ENCODE measurements at places on chromosomes 16 and 17. TPM values are rescaled to one million over a fixed set of nuclear protein-coding genes. Genes with fewer than 3 reads are reported as not detected.
A peak's percentile ranks its signal among the peaks of the same experiment; 100 is the strongest.

- no peak for DNase-seq
Observed at GRCh38 chr16:88616736-88617135, 21.6 kb upstream of the IL17C start.

DNA sequence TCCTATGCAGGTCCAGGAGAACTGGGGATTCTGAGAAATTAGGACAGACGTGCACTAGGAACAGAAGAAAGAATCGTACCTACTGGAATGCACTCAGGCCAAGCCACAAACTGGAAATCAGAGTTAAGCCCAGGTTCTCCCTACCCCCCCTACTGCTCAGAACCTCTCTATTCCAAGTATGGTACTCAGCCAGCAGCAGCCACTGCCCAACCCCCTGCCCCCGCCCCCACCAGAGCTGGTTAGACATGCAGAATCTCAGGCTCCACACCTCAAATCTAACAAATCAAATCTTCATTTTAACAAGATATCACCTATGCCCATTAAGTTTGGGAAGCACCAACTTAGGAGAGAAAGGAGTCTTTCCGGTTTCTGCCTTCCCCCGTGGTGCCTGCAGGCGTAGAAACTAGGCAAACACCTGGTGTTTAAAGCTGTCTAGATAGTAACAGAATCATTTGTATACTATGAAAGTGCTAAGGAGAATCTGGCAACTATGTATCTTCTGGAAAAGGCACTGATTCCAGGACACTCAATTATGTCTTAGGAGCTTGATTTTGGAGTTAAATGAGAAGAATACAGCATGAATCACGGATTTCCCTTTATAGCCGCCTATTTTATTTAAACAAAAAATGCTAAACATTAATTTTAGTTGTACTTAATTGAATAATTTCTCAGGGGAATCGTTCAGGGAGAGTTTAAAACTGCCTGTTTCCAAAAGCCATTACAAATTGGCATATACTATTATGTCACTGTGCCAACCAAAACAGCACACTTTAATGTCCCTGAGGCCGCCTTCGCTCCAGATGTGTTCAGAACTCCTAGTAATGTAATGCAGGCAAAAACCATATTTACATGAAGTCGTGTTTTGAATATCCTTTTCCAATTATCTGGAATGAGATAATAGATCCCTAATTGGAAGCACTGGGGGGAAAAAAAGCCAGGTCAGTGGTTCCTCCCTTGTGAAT, 166.5 kb downstream of the STX8 start:
- no peak for DNase-seq

RND2 gene
- total RNA-seq: 50.7 TPM

GP2 gene
- not detected for total RNA-seq

DNA sequence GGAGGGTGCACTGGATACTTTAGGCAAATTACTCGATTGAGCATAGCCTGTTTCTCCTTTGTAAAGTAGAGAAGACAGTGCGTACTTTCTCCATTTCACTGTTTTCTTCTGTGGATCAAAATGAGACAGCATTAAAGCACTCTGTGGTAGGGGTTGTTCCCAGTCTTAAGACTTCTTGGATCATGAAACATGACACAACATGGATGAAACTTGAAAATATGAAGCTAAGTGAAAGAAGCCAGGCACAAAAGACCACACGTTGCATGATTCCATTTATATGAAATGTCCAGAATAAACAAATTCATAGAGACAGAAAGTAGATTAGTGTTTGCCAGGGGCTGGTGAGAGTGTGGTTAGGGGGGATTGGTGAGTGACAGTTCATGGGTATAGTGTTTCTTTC, 61.8 kb upstream of the MED9 start:
- DNase-seq: no peak

DNA sequence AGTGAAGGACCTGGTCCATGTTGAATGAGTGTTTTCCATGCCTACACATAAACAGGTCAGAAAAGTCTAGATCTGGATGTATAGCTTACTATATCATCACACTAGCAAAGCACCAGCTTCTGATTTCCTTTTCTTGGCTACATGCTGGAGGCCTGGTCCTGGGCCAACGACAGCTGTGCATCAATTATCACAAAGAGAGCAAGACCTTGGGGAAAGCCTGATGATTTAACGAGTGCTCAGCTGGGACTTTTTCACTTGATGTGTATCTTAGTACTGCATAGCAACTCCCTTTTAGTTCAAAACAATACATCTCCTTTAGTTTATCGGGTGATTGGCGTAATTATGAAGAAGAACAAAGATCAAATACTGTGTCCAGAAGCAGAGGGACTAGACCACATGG, 358.2 kb downstream of the KIF2B start:
- no peak for DNase-seq

APRT gene
- total RNA-seq: 246 TPM

DNA sequence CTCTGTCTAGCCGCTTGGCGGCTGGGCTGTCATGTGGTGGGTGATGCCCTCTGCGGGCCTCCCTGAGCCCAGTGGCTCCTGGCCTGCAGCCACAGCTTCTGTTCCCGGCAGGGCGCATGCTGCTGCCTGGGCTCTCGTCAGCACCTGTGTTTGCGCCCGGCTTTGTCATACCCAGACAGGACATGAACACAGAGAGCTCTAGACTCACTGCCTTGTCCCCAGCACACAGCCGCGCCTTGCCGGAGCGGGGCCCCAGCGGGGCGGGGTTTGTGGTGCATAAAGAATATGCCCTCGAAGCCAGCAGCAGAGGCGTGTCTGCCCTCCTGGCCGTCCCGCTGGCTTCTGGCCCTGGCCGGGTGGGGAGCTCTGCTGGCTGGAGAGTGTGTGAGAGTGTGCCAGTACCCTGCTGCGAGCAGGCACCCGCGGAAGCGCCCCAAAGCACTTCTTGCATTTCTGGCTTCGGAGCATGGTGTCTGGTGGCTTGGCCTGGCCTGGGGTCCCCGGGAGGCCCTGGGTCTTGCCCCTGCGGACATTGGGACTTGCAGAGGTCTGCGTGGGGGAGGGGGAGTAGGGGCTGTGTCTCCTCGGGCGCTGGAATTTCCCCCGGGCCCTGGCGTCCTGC, 14.4 kb downstream of the ASPSCR1 start:
- DNase-seq: peak; percentile 76

DNA sequence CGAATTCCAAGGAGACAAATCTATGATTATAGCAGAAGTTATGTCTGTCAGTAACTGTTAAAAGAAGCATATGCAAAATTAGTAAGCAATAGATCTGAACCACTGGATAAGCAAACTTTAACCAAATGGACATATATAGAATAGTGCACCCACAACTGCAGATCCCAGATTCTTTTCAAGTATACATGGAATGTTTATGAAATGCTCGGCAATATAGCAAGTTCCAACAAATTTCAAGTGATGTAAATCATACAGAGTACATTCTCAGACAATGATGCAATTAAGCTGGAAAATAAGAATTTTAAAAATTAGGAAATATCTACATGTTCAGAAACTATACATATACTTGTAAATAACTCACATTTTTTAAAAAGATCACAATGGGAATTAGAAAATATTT, 8.4 kb upstream of the HELZ start:
- DNase-seq: no peak

DNA sequence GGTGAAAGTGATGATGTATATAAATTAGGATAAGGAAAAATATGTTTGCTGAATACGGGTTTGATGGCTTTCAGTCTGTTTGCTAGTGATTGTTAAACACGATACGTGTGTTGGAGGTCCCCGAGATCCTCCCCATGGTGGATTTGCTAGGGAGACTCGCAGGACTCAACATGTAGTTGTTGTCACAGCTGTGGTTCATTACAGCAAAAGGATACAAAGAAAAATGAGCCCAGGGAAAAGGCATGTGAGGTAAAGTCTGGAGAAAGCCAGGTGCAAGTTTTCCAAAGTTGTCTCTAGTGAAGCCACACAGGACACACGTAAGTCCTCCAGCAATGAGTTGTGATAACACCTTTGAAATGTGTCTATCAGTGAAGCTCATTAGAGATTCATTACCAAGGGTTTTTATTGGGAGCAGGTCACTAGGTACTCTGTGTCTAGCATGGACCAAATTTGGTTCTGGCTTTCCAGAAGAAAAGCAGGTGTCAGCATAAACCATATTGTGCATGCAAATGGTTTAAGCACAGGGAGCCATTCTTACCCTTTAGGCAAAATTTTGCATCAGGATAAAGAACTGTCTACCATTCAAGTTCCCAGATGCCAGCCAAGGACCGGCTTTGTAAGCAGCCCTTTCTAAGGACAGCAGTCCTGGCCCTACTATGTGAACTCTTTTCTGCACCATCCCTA, 215.2 kb upstream of the WSCD1 start:
- DNase-seq: peak; percentile 4

DNA sequence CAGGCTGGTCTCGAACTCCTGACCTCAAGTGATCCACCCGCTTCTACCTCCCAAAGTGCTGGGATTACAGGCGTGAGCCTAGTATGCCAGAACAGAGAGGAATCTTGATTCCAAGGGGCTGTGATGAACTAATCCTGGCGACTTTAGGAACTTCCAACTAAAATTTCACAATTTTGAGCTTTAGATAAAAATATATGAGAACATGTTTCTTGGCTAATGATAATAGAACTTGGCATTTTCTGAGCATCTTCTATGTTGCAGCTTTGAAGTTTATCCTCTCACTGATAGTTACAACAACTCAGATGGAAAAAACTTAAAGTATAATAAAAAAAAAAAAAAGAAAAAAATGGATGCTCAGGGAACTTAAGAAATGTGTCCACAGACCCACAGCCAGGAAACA, 69.8 kb upstream of the WSCD1 start:
- DNase-seq: no peak

- DNase-seq: no peak
Observed at GRCh38 chr16:85062845-85063244, 35.2 kb downstream of the KIAA0513 start.

SLC16A11 gene
- not detected for total RNA-seq

GRCh38 chr16:12390644-12391043, 413.0 kb downstream of the CPPED1 start:
- no peak for DNase-seq

DNA sequence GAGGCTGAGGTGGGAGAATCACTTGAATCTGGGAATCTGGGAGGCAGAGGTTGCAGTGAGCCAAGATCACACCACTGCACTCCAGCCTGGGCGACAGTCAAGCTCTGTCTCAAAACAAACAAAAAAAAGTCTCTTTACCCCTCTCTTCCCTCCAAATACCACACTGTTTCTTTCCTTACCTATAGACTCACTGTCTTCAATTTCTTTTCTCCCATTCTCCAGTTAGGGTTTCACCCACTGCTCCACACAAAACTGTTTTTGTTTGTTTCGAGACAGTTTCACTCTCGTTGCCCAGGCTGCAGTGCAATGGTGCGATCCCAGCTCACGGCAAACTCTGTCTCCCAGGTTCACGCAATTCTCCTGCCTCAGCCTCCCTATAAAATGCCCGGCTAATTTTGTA, 6.1 kb upstream of the CD2BP2 start:
- no peak for DNase-seq

DNA sequence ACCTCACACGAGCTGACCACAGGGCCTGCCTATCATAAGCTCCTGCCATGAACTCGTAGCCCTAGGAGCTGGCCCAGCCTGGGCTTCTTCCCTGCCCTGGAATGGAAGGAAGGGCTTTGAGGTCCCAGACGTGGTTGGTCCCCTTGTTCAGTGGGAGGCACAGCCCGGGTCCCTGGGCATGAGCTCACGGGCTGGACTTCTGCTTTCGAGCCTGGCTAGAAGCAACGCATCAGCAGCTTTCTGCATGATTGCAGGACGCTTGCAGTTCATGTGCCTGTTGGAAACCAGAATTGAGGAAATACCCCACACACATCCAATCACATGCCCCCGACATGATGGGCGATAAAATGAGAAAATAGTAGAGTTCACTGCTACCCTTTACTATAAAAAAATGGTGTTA, 293.3 kb downstream of the MAF start:
- no peak for DNase-seq

- DNase-seq: no peak
Observed at GRCh38 chr17:45820052-45820780, 24.5 kb upstream of the SPPL2C start.

TMC5 gene
- total RNA-seq: 2.3 TPM

KRT33A gene
- total RNA-seq: not detected

TUBB3 gene
- 176 TPM for total RNA-seq

GRCh38 chr16:30997725-30998711, 12.4 kb downstream of the STX1B start:
- DNase-seq: no peak

BIRC5 gene
- 97.8 TPM for total RNA-seq

CDH5 gene
- not detected for total RNA-seq

CES1 gene
- total RNA-seq: not detected

ZNF19 gene
- 4.2 TPM for total RNA-seq

DNA sequence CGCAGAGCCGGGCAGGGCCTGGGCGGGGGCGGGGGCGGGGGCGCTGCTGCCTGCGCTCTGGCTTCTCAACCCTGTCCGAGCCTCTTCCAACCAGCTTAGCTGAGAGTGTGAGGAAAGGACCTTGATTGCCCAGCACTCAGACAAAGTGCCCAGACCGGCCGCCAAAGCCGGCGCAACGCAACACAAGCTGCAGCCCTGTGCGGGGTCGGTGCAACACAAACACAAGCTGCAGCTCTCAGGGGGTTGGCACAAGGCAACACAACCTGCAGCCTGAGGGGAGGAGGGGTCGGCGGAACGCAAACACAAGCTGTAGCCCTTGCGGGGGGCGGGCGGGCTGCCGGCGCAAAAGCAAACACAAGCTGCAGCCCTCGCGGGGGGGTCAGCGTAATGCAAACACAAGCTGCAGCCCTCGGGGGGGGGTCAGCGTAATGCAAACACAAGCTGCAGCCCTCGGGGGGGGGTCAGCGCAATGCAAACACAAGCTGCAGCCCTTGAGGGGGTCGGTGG, 60.0 kb downstream of the KLHDC4 start:
- DNase-seq: no peak

DNA sequence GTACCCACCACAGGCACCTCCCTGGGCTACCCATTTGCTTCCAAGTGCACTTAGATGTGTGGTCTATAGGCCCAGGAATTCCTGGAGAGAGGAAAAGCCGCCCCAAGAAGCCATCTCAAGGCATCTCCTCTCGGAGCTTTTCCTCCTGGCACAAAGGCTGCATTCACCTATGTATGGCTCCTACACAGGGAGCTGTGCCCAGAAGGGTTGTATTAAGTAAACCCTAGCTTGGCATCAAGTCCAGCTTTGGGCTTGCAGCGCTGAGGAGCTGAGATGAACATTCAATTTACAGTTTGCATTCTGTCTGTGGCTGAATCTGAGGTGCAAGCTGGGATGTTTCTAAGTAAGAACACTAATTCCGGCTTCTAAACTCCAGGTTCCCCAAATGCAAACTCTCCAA, 81.3 kb downstream of the CDYL2 start:
- no peak for DNase-seq

DNA sequence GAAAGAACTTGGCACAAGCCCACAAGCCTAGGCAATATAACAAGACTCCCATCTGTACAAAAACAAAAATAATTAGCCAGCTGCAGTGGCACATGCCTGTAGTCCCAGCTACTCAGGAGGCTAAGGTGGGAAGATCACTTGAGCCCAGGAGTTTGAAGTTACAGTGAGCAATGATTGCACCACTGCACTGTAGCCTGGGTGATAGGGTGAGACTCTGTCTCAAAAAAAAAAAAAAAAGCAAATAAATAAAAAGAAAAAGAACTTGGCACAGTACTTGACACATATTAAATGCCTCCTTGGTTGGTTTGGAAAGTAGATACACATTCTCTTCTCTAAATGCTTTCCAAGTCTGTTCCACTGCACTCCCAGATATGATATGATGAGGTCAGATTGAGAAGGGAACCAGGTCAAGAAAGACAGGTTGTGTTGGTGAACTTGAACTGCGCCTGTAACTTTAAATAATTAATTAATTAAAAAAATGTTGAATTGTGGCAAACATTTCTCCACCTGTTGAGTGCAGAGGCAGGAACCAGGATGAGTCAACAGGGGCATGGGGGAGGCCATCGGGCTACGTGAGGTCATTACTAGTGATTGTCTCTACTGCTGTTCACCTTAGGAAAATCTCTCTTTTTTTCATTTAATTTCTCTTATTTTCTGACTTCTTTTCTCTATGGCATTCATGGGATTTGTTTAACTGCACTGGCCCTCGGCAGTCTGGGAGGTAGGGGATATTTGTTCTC, 25.9 kb upstream of the EFCAB13 start:
- DNase-seq: no peak
